LoVo (cell line): ENCODE measurements at places on chromosomes 1 and 21.

DNA sequence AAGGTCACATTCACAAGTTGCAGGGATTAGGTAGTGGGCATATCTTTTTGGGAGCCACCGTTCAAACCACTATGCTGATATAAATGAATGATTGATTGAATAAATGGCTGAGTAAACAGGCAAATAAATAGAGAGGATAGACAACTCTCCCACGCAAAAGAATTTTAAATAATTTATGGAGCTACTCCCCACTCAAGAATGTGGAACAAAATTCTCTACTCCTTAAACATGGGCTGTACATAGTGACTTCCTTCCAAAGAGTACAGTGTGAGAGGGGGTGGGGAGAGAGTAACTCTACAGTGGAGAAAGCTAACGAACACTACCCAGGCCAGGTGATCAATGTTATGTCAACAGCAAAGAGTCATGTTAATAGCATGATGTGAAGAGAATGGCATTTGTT lies 40.7 kb downstream of the KRTAP19-8 start:
- DNase-seq, result no peak

DNA sequence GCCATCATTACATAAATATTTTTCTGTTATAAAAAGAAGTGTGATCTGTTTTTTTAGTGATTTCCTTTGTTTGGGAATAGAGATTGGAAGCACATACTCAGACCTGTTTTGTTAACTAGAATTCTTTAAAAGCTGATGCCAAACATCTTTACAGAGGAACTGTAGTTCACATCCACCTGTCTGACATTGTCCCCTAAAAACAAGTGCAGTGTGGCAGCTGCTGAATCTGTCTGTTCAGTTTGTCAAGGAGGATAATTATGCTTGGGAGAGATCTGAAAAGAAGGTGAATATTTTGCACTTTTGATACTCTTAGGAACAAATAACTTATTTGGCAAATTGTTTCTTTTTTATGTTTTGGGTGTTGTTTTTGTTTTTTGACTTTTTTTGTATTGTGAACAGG lies 13.6 kb downstream of the AGMAT start:
- DNase-seq, result no peak

DNA sequence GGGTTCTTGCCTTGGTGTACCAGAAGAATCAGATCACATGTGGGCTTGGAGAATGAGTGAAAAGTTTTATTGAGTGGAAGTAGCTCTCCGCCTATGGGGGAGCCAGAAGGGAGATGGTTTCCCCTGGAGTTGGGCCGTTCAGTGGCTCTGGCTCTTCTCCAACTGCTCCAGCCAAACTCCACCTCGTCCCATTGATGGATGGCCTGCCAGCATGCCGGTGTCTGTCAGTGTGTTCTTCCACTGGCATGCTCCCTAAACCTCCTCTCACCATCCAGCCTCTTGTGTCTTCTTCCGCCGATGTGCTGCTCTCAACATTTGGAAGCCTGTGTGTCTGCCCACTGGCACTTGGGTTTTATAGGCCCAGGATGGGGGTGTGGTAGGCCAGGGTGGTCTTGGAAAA lies 119.4 kb downstream of the MAP3K21 start:
- no peak for DNase-seq

GRCh38 chr1:227372726-227373130 lies 54.4 kb upstream of the CDC42BPA start:
- DNase-seq, result peak; percentile 26
